ENCODE measurements at places on chromosomes 2 and 18.
A peak's percentile ranks its signal among the peaks of the same experiment; 100 is the strongest.

GRCh38 chr2:101026253-101026701 lies 24.2 kb downstream of the RPL31 start:
- no peak for DNase-seq

GRCh38 chr2:30305235-30305634 lies 73.9 kb downstream of the LBH start:
- DNase-seq, result no peak

DNA sequence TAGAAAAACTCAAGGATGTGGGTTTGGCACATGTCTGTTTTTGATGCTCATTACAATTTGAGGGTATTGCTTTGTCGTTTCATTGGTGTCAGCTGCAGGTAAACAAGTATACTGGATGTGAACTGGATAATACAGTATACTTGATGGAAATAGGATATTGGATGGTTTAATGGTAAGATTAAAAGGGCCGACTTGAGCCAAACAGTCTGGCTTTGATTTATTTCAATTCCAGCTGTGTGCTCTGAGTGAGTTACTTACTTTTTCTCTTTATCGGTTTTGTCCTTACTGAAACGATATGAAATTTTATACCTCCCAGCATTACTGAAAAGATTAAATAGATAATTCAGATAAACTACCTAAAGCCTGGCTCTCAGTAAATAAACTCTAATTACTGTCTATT lies 227.6 kb downstream of the ASXL3 start:
- no peak for DNase-seq

DNA sequence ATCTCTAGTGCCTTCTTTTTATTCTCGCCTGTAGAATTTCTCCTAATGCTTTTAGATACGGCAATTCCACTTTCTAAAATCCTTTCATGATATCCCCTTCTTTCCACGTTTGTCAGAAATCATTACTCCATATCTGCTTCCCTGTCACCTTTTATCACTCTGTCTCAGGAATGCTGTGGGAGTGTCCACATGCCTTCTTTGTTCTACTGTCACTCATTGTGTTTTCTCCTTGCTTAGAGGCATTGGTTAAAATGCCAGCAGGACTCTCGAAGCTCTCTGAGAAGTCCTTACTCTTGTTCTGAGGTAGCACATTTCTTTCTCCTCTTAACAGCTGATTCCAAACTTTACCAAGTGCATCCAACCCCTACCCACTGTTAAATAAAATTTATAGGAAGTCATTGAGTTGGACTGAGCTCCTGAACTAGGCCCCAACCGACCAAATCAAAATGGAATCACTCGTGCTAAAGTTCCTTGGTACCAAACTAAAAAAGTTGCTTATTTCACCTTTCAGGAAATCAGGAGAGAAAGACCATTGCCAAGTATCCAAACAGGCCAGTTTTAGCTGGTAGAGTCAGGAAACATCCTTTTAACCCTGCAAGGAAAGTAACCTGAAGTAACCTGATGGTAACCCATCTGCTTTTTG lies 10.6 kb upstream of the GALNT5 start:
- no peak for DNase-seq

GRCh38 chr2:174442546-174443510 lies 44.0 kb downstream of the GPR155 start:
- DNase-seq, result no peak

DNA sequence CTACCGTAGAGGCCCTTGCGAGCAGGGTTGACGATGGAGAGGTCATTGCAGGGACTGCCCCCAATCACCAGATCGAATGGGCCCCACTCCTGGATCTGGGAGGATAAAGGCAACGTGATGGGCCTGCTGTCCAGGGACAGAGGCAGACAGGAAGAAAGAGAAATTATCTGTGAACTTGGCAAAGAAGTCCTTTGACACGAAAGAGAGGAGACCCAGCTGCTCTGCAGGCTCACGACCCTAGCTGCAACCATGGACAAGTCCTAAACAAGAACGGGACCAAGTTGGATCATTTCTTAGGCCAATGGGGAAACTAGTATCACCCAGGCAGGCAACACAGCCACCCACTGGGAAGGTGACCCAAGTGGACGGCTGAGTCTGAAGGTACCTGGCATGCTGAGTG lies 72.3 kb upstream of the POMC start:
- DNase-seq, result no peak

GRCh38 chr18:57683470-57683869 lies 61.8 kb upstream of the NARS1 start:
- no peak for DNase-seq

- DNase-seq, result no peak
Measured at GRCh38 chr2:190854726-190855125, 25.9 kb upstream of the GLS start.

GRCh38 chr2:27085673-27086089 lies 891 bp upstream of the KHK start:
- DNase-seq, result peak; percentile 78

DNA sequence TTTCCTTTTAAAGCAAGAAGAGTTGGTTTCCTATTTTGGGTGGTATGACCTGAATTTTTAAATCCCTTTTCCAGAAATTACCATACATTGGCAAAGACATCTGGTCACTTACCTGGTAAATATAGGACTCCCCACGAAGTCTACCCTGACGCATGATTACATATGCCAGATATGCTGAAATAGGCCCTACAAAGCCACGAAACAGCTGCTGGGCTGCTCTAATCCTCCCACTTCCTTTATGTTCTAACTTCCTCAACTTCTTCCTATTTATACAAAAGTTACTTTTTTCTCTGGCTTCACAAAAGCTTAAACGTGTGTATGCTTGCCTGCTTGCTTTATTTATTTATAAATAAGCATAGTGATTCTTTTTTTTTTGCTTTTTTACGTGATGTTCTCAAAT lies 186.0 kb upstream of the EPHA4 start:
- no peak for DNase-seq

GRCh38 chr2:236879416-236879963 lies 206.2 kb upstream of the COPS8 start:
- DNase-seq, result no peak

DNA sequence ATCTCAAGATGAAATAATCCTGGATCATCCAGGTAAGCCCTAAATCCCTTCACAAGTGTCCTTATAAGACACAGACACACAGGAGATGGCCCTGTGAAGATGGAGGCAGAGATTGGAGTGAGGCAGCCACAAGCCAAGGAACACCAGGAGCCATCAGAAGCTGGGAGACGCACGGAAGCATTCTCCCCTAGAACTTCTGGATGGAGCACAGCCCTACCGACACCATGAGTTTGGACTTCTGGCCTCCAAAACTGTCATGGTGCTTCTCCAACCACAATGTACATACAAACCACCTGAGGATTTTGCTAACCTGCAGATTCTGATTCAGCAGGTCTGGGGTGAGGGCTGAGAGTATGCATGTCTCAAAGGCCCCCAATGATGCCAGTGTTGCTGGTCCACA lies 42.5 kb downstream of the ADD2 start:
- DNase-seq, result no peak

DNA sequence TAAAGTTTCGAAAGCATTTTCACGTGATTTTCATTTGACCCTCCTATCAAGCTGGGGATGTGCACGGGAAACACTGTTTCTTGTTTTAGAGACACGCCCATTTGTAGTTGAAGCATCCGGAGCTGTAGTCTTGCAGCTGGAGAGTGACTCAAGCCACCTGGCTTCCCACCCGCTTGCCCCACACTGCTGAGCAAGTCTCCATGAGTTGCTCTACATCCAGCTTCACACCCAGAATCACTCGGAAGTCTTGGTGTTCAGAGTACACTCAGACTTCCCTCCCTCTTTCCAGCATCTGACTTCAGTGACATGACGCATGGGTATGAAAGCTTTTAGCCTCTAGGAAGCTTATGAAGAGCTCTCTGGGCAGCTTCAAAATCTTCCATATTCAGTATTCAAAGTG lies 262.4 kb downstream of the NBAS start:
- DNase-seq, result no peak

GRCh38 chr2:240993446-240994170 lies 4.8 kb upstream of the SNED1 start:
- no peak for DNase-seq

DNA sequence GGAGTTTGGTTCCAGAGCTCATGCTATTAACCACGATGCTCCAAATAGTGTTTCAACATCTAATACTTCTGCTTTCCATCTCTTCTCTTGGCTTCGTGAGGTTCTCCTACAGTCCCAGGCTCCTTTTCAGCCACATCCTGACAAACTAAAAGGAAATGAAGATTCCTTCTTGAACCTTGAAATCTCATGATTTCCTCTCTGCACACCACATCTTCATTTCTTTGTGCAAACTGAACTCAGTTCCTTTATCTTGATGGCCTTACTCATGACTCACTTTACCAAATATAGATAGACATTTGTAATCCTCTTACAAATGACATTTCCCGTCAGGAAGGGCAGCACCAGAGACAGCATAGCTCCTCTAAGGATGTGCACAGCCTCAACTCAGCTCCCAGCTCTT lies 50.0 kb upstream of the ITGA4 start:
- no peak for DNase-seq

GRCh38 chr2:173048522-173048896 lies 27.1 kb upstream of the MAP3K20 start:
- no peak for DNase-seq

GRCh38 chr2:67994716-67995115 lies 68.1 kb downstream of the C1D start:
- no peak for DNase-seq

- DNase-seq, result no peak
Measured at GRCh38 chr2:232458051-232458660, 2.2 kb downstream of the ALPI start.

DNA sequence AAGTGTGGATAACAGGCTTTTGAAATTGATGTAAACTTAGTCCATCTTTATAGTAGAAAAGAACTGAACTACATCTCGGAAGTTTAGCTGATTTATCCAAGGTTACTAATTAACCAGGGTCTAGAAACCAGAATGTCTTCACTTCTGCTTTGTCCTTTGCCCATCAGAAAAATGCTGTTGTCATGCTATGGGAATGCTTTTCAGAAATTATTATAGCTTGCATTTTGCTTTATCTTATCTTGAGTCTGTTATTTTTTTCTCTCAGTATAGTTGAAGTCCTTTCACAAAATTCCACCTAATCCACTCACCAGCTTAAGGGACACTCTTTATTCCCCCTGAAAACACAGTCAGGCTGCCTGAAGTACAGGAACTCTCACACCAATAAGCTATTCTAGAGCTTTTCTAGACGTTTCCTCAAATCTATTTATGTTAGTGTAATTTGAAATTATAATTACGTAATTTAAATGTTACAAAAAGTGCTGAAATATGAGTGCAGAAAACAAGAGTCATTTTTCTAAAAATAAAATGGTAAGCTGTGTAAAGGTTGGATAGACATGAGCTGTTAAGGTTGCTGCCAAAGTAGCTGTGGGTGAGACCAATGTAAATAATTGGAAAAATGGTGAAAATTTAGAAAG lies 456.3 kb downstream of the TGIF1 start:
- DNase-seq, result no peak
